ENCODE measurements at places on chromosomes 6 and 20.

DNA sequence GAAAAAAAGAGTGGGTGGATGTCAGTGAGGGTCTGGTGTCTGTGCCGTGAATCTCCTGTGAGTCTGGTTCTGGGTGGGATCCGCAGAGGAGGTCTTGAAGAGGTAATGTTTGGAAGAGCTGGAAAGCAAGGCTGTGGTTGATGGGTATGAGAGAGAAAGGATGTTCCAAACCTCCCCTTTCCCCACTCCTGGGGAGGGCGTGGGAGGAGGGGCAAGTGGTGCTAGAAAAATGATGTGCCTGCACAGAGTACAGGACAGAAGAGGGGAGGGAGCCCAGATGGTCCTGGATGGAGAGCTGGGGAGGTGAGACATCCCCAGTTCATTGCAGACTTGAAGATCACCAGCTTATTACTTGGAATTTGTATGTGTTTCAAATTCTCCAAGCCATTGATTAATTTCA, 3.1 kb downstream of the CNPY3 start:
- DNase-seq, result no peak

GRCh38 chr6:157880534-157880933, 57.5 kb downstream of the SNX9 start:
- DNase-seq, result no peak

GRCh38 chr6:470051-470900, 78.7 kb downstream of the IRF4 start:
- DNase-seq, result no peak

GRCh38 chr6:56047931-56048540, 172.6 kb upstream of the BMP5 start:
- no peak for DNase-seq

GRCh38 chr20:5400164-5400762, 83.5 kb upstream of the PROKR2 start:
- no peak for DNase-seq

GRCh38 chr6:321536-322258, 29.4 kb downstream of the DUSP22 start:
- DNase-seq, result no peak

DNA sequence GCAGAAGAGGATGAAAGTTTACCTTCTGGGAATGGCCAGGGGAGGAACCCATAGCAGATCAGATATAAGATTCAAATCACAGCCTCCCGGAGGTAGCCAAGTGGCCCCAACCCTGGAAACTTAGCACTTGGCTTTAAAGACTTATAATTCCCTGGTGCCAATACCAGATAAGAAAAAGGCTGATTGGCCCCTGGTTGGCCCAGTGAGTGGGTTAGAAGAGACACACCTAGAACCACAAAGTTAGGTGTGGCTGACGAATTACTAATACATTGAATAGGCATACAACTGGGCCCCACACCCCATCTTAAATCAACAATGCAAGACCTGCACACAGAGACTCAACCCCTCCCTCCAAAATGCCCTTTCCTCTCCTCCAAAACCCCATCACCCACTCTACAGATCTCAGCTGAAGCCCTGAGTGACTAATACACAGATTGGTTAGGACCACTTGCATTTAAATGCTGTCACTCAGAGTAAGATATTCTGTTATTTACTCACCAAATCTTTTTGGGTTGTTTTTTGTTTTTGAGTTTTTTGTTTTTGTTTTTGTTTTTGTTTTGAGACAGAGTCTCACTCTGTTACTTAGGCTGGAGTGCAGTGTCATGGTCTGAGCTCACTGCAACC, 315.4 kb upstream of the JARID2 start:
- no peak for DNase-seq

DNA sequence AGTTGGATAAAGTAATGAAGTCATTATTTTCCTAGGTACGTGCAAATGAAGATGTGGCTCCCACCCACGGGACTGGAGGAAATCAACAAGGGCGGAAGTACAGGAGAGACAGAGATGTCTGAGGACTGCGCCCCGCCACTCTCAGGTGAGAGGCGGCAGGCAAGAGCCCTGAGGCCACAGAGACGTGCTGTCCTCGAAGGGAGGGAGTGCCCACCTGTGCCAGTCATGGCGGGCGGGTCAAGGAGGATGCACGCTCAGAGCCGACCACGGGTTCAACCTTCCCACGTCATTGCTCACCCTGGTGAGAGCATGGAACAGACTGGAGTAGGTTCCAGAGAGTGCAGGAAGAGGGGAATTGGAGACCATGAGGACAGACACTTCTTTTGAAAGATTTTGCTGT, 12.7 kb downstream of the CST8 start:
- DNase-seq, result no peak

DNA sequence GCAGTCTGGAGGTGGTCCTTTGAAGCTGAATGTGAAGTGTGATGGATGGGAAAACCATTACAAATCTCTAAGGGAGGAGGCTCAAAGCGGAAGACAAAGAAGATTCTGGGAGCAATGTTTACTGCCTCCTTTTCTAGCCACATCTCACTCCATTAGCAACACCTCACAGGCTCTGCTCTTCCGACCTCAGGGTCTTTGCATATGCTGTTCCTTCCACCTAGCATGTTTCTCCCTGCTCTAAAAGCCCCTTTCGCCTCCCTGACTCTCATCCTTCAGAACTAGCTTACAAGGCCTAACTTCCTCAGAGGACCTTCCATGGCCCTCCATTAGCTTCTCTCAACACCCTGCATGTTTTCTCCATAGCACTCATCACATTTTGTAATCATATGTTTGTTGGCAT, 4.6 kb upstream of the TCP11 start:
- DNase-seq, result no peak

All from NCI-H2029 treated with DMSO at 0.1 percent for 48 hours (cell line).